Thymus (tissue), 14 donors: ENCODE measurements at places on chromosomes 7 and 10. TPM values are rescaled to one million over a fixed set of nuclear protein-coding genes. Genes with fewer than 3 reads are reported as not detected.

DNA sequence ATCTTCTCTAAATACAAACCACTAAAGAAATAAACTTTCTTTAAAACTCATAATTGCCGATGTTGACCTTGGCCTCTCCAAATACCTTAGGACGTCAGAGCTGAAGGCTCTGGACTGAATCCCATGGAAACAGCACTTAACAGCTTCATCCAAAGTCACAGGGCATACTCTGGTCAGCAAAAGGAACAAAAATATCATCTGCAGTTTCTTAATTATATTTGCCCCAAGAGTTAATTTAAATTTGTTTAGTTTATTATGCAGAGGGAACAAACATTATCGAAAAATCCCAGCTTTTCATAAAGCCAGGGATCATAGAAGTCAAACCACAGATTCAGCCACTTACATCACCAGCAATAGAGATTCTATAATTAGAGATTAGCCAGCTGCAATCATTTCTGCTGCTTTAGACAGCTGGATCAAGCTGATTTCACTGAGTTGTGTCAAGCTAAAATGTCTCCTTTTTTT is 20.5 kb upstream of the FAM13C start:
- no peak overlapping the region for H3K4me3 ChIP-seq
- no peaks in the 10 kb centered on the region for H3K36me3 ChIP-seq
- no peak for DNase-seq

DNA sequence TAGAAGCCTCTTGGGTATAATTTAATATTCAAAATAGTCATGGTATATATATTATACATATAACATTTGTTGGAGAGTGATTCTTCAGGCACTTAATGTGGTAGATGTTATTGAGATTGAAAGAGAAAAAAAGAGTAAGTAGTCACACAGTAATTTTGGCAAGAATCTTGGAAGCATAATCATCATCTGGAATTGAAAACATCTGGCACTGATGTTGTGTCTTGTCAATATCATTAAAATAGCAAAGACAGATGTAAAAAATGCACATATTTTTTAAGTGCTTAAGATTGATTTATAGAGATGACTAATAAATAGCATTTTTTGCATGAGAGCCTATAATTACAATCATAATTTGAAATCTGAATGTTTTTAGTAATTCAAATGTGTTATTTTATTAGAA is 9.5 kb downstream of the SEMA3D start:
- no peak overlapping the region for H3K27ac ChIP-seq
- H3K27me3 ChIP-seq: no peaks in the 10 kb centered on the region
- no peak for DNase-seq
- H3K36me3 ChIP-seq: no peaks in the 10 kb centered on the region
- no peak overlapping the region for H3K4me3 ChIP-seq
- H3K4me1 ChIP-seq: no peaks in the 10 kb centered on the region

- H3K4me3 ChIP-seq: no peak overlapping the region
- H3K4me1 ChIP-seq: no peaks in the 10 kb centered on the region
- H3K27ac ChIP-seq: no peak overlapping the region
- no peaks in the 10 kb centered on the region for H3K36me3 ChIP-seq
These were observed 207.7 kb upstream of the AHR start for GRCh38 chr7:17090751-17091150.

GRCh38 chr7:143882604-143883078 is 19.3 kb downstream of the TCAF1 start:
- DNase-seq: peak; percentile 21
- H3K4me1 ChIP-seq: peaks cover 18% of the 10 kb centered on the region
- no peak overlapping the region for H3K27ac ChIP-seq
- H3K27me3 ChIP-seq: no peaks in the 10 kb centered on the region
- H3K36me3 ChIP-seq: no peaks in the 10 kb centered on the region

DNA sequence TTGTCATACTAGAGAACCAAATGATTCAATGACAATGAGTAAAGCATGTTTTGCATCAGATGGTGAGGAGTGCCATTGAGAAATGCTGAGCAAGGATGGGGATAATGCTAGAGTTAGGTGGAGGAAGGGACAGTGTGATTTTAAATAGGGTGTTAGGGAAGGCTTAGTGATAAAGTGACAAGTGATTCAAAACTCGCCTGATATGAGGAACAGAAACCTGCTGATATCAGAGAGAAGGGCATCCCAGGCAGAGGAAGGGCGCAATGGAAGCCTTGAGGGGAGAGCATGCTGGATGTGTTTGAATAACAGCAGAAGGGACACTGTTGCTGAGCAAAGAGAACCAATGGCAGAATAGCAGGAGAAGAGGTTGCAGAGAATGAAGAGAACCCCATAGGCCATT is 196.2 kb downstream of the NRG3 start:
- H3K4me3 ChIP-seq: no peak overlapping the region
- H3K36me3 ChIP-seq: no peaks in the 10 kb centered on the region
- H3K27me3 ChIP-seq: no peaks in the 10 kb centered on the region
- no peaks in the 10 kb centered on the region for H3K4me1 ChIP-seq
- H3K27ac ChIP-seq: no peak overlapping the region

GRCh38 chr10:118062798-118063238 is 16.1 kb upstream of the RAB11FIP2 start:
- H3K4me3 ChIP-seq: no peak overlapping the region
- no peak overlapping the region for H3K27ac ChIP-seq
- peaks cover 2% of the 10 kb centered on the region for H3K27me3 ChIP-seq
- H3K36me3 ChIP-seq: no peaks in the 10 kb centered on the region
- no peaks in the 10 kb centered on the region for H3K4me1 ChIP-seq
- no peak for DNase-seq

DNA sequence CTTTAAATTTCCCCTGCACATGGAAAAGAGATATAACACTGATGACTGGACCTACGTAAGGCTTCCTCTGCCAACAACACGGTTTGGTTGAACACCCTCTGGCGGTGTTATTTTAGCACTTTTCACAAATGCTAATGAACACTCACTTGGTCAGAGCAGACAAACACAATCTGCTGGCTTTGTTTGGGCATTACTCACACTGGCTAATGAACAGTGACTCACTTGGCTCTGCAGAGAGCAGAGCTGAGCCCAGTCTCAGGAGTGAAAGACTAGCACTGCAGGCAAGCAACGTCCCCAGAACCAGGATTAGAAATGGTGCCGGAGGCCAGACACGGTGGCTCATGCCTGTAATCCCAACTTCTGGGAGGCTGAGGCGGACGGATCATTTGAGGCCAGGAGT is 430.8 kb downstream of the PLXNA4 start:
- H3K36me3 ChIP-seq: no peaks in the 10 kb centered on the region
- H3K4me1 ChIP-seq: no peaks in the 10 kb centered on the region

DNA sequence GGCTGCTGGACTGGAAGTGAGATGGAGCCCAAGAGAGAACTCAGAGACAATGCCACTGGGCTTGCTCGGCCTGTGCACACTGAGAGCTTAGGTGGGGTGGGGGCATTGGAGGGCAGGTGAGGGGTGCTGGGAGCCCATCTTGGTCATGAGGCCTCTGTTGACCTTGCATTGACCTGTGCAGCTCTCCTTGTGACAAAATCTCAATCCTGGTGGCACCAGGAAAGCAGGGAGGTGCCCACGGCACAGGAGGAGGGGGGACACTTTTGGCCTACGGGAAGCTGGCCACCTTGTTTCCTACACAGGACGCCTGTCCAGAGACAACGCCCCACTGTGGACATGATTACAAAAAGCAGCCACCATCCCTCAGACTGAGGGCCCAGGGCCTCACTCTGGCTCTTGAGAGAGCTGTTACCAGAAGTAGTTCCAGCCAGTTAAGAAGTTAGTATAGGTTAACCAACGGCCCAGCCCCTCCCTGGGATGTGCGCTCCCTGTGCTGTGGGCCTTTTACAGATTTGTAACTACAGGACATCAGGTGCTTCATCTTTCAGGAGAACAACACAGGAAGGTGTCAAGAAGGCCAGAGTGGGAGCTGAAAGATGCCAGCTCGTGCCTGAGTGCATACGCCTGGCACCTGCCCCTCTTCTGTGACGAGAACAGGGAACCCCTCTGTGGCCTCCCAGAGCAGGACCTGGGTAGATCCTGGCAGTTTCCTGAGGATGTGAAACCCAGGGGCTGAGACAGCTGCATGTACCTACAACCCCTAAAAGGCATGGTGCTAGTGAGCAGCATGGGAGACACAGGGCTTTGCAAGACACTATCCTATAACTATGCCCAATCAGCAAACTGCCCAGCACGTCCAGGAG is 10.3 kb downstream of the PKD1L1 start:
- H3K27me3 ChIP-seq: no peaks in the 10 kb centered on the region
- H3K27ac ChIP-seq: no peak overlapping the region
- no peaks in the 10 kb centered on the region for H3K36me3 ChIP-seq
- no peak for DNase-seq
- peaks cover 10% of the 10 kb centered on the region for H3K4me1 ChIP-seq

DNA sequence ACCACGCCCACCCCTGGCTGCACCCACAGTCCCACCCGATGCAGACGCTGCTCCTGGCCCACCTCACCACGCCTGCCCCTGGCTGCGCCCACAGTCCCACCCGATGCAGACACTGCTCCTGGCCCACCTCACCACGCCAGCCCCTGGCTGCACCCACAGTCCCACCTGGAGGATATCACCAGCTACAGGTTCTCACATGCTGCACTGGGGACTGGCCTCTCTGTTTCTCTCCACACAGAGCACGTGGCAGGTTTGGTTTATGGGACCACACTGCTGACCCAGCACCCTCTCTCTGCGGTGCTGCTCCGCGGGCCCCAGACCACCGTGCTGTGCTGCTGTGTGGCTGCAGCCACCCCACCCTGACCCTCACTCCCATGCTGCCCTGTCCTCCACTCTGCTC is 120.9 kb downstream of the VIPR2 start:
- H3K36me3 ChIP-seq: no peaks in the 10 kb centered on the region
- no peak overlapping the region for H3K27ac ChIP-seq
- no peak for DNase-seq
- peaks cover under 1% of the 10 kb centered on the region for H3K27me3 ChIP-seq

DNA sequence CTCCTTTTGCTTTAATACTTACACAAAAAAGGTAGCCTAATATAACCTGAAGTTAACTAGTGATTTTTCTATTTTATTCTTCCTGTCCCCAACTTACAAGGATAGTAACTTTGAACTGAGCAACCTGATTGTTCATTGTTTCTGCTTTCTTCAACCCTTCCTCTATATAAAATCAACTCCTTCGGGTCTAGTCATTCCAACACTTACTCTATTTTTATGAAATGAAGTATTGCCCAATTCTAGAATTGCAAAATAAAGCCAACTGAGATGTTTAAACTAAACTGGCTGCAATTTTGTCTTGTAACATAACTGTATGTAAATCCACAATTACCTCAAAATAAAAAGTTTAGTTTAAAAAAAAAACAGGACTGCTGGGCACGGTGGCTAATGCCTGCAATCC is 20.3 kb upstream of the DNA2 start:
- no peak for DNase-seq
- no peaks in the 10 kb centered on the region for H3K4me1 ChIP-seq
- H3K27me3 ChIP-seq: no peaks in the 10 kb centered on the region
- no peak overlapping the region for H3K27ac ChIP-seq

- H3K4me3 ChIP-seq: no peak overlapping the region
- H3K27me3 ChIP-seq: no peaks in the 10 kb centered on the region
- peaks cover 46% of the 10 kb centered on the region for H3K4me1 ChIP-seq
- DNase-seq: no peak
These were observed 18.2 kb downstream of the SEC31B start for GRCh38 chr10:100501423-100501822.

- H3K4me1 ChIP-seq: no peaks in the 10 kb centered on the region
- no peak overlapping the region for H3K4me3 ChIP-seq
- no peak overlapping the region for H3K27ac ChIP-seq
- no peaks in the 10 kb centered on the region for H3K27me3 ChIP-seq
- DNase-seq: no peak
- H3K36me3 ChIP-seq: no peaks in the 10 kb centered on the region
These were observed 81.5 kb downstream of the ZNF22 start for GRCh38 chr10:45082176-45082575.

- H3K27me3 ChIP-seq: no peaks in the 10 kb centered on the region
- peaks cover 35% of the 10 kb centered on the region for H3K36me3 ChIP-seq
- peaks cover 44% of the 10 kb centered on the region for H3K4me1 ChIP-seq
- no peak overlapping the region for H3K27ac ChIP-seq
- H3K4me3 ChIP-seq: no peak overlapping the region
These were observed 62.8 kb downstream of the CLEC2L start for GRCh38 chr7:139586286-139586685.

DNA sequence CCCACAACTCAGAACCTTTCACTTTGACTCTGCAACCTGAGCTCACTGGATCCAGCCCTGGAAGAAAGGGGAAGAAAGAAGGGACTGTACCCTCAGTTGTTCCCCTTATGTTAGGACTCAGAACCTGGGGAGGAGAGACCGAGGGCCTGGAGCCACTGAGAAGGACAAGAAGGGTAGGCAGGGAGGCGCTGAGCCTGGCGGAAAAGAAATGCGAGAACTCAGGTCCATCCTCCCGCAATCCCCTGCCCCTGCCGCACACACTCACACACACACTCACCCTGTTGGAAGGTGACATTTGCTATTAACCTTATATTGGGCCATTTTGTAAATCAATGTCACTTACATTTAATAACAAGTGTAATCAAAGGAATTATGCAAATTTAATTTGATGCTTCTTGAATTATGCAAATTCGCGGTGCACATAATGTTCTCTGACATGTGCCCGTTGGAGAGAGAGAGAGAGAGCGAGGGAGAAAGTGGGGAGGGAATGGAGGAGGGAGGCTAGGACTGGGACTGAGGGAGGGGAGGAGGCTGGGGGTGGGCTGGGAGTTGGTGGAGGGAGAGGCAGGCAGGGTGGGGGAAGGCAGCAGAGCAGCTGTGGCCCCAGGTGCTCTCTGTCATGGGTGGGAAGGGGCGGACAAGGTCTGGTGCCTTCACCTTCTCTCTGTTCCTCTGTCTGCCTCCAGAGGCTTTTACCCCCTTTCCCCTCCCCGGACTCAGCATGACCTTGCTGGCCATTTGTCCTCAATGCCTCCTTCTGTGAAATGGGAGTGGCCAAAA is 99.6 kb upstream of the PAX2 start:
- no peak for DNase-seq
- peaks cover 17% of the 10 kb centered on the region for H3K27me3 ChIP-seq

GRCh38 chr10:51257511-51258248 is 183.4 kb downstream of the PRKG1 start:
- H3K4me1 ChIP-seq: no peaks in the 10 kb centered on the region
- H3K27me3 ChIP-seq: no peaks in the 10 kb centered on the region
- H3K27ac ChIP-seq: no peak overlapping the region
- no peak for DNase-seq
- no peak overlapping the region for H3K4me3 ChIP-seq
- H3K36me3 ChIP-seq: no peaks in the 10 kb centered on the region

Gene GPAM
- polyA plus RNA-seq: 3.5 TPM

Gene SFTPD
- 2.6 TPM for polyA plus RNA-seq

Gene ENTPD1
- polyA plus RNA-seq: 8.2 TPM

Gene GIMAP6
- polyA plus RNA-seq: 20.5 TPM

Gene KCNMA1
- 12.9 TPM for polyA plus RNA-seq

Gene SCIN
- polyA plus RNA-seq: 0.37 TPM

Gene TCAF2
- polyA plus RNA-seq: 3.3 TPM

Gene PAX2
- polyA plus RNA-seq: 0.43 TPM
